Activated CD8-positive, alpha-beta memory T cell treated with anti-CD3 and anti-CD28 coated beads for 1 hour (primary cell): ENCODE measurements at places on chromosomes 6 and 20.

GRCh38 chr6:156775717-156776116, 1.5 kb upstream of the ARID1B start:
- DNase-seq, result no peak

DNA sequence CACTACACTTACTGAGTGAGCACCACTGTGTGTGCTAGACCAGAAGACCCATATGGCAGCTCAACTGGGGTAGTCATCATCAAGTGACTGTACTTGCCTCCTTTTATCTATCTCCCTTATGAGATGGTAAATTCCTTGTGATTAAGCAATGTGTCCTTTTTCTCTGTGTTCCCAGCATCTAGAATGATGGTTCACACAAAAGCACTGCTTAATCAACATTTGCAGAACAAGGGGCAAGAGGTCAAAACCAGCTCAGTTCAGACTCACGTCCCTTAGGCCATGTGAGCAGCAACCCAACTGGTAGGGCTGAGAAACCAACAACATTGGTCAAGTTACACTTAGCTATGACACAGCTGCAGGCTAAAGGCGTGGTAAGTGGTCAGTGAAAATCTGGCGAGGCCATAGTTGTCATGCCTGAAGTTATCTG, 10.0 kb downstream of the TRAM2 start:
- DNase-seq, result no peak

GRCh38 chr20:52937591-52938100, 34.5 kb upstream of the TSHZ2 start:
- no peak for DNase-seq

DNA sequence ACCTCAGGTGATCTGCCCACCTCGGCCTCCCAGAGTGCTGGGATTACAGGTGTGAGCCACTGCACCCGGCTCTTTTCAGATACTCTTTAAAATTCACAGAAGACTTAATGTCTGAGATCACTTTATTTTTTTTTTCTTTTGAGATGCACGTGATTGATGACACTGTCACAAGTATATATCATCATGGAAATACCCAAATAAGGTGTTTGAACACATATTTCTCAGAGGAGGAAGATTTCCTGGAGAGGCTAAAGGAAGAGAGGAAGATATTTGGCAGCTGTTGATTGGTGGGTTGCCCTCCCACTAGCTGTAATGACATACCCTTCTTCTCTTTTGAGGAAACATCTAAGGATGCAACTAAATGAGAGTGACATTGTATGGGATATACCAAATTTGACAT, 225.9 kb upstream of the CITED2 start:
- DNase-seq, result no peak

- DNase-seq, result no peak
These were observed 296.4 kb upstream of the CDH4 start for GRCh38 chr20:60955706-60956105.
